Right forelimb (tissue), 1 donor: ENCODE measurements at places on chromosomes 5 and 9.

DNA sequence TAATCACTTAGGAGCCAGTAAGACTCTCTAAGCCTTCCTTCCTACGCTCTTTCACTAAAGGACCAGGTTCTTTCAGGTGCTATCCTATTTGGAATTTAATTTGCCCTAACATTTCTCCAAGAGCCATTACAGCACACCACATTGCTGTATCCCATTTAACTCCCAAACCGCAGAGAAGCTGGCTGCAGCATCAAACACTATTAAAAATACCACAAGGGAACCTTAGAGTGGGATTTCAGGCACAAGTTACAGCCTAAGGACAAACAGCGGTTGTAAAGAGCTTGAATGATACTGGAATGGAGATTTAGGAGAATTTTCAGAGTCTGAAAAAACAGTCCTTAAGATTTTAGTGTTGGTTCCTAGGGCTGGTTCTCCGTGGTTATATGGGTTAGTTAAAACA, 566.4 kb downstream of the RAB3C start:
- no peak for DNase-seq

- no peak for DNase-seq
These were observed 30.4 kb downstream of the ELP1 start for GRCh38 chr9:108903420-108904103.

GRCh38 chr9:16501141-16501540, 369.3 kb downstream of the BNC2 start:
- DNase-seq = no peak

DNA sequence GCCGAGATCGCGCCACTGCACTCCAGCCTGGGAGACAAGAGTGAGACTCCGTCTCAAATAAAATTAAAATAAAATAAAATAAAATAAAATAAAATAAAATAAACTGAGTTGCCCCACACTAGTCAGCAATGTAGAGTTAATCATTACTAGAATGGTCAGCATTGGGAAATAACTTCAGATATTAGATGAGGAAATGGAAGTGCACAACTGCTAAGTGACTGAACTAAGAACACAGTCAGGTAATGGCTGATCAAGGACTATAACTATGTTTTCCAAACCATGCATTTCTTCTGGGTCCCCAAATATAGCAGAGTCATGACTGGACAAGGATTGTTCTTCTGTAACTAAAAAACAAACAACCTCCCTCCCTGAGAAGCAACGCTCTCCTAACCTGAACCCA, 17.1 kb downstream of the OTP start:
- no peak for DNase-seq

- DNase-seq = peak; percentile 32
These were observed 66.6 kb downstream of the PHF2 start for GRCh38 chr9:93642961-93643360.

GRCh38 chr5:2902186-2902585, 150.7 kb upstream of the IRX2 start:
- no peak for DNase-seq

GRCh38 chr5:149857499-149857898, 87.1 kb downstream of the PDE6A start:
- peak; percentile 63 for DNase-seq

DNA sequence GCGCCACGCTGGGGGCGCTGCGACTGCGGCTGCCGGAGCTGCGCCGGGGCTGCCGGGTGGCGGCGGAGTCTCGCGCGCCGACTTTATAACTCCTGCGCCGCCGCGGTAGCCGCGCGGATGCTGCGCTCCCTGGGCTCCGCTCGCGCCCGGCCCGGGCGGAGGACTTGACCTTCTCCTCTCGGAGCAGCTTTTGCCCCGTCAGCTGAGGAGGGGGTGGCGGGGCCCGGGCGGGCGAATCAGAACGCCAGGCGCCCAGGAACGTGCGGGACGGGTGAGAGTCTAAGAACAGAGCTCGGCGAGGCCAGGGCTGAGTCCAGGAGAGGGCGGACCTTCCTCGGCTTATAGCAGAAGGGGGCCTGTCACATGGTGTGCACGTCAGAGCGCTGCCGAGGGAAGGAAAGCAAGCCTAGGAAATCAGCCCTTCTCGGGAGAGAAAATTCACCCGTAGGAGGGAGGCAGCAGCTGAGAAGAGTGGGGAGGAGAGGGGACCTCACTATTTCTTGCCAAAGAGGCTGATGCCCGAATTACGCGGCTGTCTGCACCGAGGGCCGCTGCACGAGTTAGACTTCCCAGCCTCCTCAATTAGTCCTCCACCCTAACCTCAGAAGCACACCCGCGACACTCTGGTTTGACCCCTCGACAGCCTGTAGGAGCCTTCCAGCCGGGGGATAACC, at the start of gene FOXD1:
TSS of gene FOXD1 (minus strand) at position 315 of the 674 bp plus-strand sequence. CDS start 415 bp downstream, outside the sequence.
- peak; percentile 86 for DNase-seq

DNA sequence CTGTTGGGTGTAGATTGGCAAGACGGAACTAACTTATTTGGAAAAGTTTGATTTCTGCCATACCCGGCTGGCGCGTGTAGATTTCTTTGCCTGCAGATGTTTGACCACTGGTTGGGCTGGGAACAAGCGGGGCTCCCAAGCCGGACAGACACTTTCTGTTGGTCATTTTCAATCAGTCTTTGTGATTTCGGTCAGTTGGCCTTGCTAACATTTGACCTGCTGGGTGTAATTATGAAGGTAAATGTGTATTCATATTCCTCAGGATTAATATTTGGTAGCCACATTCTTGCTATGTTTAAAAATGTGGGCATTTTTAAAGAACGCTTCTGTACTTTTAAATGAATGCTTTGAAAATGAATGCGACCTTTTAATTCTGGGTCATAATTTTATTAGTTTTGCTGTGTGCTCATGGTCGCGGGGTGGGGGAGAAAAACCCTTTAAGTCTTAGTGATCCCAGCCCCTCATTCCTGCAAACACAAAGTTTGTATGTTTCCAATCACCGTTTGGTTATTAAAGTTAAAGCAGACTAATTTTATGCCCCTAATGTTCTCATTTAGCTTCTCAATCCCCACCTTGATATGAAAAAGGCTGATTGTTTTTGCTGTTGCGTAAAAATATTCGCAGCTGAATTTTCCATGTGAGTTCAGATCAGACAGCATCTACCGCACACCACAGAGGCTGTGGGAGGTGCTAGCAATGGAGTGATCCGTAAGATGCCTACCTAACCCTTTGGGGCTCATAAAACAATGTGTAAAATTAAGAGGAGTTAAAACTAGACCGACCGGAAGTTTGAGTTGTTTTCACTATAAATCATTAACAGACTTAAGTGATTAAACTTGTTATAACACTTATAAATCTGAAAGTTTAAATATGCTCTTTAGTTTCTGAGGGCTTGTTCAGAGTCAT, 1.5 kb downstream of the RASGRF2 start:
- no peak for DNase-seq

DNA sequence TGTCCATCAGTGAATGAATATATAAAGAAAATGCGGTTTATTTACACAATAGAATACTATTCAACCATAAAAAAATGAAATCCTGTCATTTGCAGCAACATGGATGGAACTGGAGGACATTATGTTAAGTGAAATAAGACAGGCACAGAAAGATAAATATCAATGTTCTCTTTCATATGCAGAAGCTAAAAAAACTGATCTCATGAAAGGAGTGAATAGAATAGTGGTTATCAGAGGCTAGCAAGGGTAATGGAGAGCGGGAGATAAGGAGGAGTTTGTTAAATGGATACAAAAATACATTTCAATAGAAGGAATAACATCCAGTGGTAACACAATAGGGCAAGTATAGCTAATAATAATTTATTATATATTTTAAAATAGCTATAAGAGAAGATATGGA, 65.0 kb downstream of the AGTPBP1 start:
- no peak for DNase-seq
